Inflammatory macrophage treated with lipopolysaccharide for 4 hours (primary cell): ENCODE measurements at places on chromosomes 1 and 21.

DNA sequence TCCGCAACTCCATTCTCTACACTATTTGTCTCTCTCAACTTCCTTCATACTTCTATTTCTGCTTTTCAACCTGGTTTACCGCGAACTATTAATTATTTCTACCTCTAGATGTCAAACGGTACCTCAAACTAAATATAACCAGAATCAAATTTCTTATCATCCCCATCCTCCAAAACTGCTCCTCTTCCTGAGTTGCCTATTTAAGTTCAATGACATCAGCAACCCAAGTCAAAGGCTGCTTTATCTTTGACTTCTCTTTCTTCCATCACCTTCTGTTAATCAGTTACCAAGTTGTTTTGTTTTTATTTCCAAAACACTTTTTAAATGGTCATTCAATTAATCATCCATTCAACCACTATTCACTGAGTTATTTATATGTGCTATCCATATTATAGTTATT is 171.9 kb downstream of the COL24A1 start:
- DNase-seq, result no peak

- peak; percentile 27 for DNase-seq
Measured at GRCh38 chr1:222792744-222793143, 22.1 kb upstream of the DISP1 start.

GRCh38 chr1:88800382-88801051 is 90.8 kb downstream of the GTF2B start:
- DNase-seq, result no peak

DNA sequence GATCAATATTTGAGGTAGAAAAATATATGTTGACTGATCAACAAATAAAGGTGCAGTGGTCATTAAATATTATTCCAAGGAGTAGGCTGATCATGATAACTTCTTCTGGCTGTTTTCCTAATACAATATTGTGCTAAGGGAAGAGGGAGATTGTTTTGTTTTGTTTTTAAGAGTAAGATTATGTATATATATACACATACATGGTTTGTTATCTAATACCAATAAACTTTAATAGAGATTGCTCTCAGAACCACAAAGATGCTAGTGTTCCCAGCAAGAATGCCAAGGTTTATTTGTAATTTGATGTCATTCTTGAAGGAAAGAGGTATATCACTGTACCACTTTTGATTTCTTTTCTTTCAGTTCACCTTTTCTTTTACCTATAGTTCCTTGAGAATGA is 10.1 kb downstream of the CLCA2 start:
- DNase-seq, result no peak
